RPMI8226 (cell line): ENCODE measurements at places on chromosomes 2 and 18.

DNA sequence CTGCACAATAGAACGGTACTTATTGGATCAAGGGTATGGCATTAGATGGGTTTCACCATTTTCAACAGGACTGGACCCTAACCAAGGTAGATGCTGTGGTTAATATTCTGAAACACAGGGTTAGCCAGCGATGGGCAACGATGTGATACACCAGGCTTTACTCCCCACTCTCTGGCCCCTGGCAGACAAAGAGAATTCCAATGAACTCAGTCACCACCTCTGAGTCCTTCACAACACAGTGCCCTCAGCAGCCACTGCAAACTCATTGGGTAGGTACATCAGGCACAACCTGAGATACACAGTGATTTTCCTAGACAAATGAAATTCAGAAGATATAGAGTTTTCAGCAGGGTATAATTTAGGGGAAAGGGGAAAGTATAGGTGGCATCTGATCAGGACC, 634.5 kb downstream of the ZEB2 start:
- DNase-seq, result no peak

GRCh38 chr18:22169011-22169888, at the start of gene GATA6:
TSS of gene GATA6 (plus strand) at chr18:22169589. CDS start at chr18:22171145, 1,556 bp downstream.
- peak; percentile 77 for DNase-seq

DNA sequence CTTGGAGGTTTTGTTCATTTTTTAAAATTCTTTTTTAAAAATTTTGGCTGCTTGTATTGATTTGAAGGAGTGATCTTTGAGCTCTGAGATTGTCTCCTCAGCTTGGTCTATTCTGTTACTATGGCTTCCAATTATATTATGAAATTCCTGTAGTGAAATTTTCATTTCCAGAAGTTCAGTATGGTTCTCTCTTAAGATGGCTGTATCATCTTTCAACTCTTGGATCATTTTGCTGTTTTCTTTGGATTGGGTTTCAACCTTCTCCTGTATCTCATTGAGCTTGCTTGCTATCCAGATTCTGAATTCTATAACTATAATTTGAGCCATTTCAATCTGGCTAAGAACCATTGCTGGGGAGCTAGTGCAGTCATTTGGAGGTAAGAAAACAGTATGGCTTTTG, 270.8 kb upstream of the NT5C1B start:
- no peak for DNase-seq

DNA sequence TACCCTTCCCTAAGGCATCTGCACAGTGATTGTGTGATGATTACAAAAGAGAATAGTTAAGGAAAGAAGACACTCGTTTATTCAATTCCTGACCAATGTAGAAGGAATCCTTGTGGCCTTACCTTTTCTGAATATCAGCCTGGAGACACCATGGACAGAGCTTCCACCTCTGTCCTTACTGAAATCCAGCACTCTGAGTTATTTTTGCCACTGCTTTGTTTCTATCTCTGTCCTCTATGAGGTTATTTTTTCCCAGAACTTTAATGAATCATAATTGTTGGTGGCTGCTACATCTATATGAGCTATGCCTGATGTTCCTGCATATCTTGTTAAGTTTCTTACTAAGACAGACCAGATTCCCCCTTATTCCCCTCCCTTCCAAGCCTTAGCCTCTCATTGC, 275.1 kb downstream of the SETBP1 start:
- no peak for DNase-seq

- no peak for DNase-seq
These were observed 58.1 kb upstream of the RALBP1 start for GRCh38 chr18:9417073-9417851.

- DNase-seq, result no peak
These were observed 943 bp downstream of the INPP5D start for GRCh38 chr2:233060980-233061590.

DNA sequence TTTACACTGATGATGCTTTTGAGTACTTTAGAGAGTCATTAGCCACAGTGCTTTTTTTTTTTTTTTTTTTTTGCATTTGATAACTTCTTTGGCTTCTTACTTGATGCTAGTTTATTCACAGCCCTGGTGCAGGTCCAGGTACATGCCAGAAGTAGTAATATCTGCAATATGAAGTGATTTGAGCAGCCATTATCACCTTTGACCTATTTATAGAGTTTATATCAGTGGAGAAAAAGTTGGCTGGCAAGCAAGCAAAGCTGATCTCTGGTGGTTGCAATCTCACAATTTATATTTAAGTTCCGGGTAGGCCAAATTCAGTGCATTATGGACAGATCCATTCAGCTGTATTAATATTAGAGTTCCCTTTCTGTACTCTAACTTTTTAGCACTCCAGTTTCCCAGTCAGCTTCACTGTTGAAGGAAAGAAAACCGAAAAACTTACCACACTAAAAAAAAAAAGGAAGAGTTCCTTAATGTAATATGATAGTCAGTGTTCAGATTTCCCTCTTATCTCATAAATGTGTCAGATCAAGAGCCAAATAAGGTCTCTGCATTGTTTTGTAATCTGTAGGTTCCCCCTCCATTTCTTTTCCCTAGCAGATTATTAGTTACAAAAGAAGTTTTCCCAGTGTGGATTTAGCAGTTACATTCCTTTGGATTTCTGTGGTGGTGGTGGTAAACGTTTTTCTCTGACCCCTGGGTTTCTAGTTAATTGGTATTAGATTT, 78.6 kb downstream of the HAUS1 start:
- DNase-seq, result no peak

DNA sequence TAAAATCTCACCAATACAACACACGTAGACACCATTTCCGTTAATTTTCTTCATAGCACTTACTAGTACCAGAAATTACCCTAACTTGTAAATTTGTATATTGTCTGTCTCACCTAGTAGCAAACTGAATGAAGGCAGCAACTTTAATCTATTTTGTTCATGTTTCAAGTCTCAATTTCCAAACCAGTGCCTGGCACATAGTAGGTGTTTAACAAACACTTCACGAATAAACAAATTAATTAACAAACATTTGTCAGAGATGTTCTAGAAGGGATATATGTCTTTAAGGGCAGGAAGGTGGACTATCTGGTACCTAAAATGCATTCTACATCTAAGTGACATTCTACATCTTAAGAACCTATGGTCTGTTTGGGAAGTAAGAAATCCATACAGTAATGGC, 963 bp downstream of the THADA start:
- DNase-seq, result no peak

GRCh38 chr2:184628051-184628450, 29.7 kb downstream of the ZNF804A start:
- no peak for DNase-seq

- DNase-seq, result no peak
These were observed 47.6 kb upstream of the MSTN start for GRCh38 chr2:190110131-190110530.

DNA sequence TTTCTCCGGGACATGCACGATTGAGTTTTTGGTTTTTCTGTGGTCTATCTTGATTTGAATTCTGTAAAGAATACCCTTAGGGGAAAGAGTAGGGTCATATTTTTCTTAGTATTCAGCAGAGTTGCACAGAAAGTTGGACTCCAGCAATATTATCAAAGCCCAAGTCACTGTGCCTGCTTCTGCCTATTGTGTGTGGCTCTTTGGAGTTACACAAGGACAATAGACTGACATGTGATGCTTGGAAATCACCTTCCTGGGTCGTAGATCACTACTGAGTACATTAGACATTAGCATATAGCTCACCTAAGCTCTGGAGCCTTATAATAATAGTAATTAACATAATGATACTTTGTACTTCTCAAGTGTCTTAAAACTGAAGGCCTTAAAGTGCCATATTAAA, 238.8 kb upstream of the FOSL2 start:
- no peak for DNase-seq

GRCh38 chr18:79912409-79912991, 39.0 kb downstream of the SLC66A2 start:
- no peak for DNase-seq

GRCh38 chr18:58998401-58999203, 133.9 kb downstream of the ZNF532 start:
- DNase-seq, result no peak

DNA sequence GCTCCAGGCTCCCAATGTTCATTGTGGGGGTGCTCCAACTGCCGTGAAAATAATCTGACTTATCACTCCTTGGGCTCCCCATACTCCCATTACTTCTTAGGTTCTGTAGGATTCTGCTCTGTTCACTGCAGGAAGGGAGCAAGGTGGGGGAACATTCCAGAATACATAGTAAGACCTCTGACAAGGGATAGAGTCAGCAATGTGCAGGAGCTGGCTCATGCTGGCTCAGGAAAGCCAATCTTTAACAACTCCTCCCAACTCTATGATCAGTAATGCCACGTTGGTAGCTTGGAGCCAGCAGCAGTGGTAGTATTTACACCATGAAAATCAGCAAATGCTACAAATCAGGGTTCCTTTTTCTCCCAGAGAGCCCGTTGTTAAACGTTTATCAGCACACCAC, 44.4 kb downstream of the FECH start:
- no peak for DNase-seq

GRCh38 chr2:151508519-151508918, 98.8 kb downstream of the RIF1 start:
- DNase-seq, result no peak

- DNase-seq, result no peak
These were observed 237.6 kb downstream of the ALPK2 start for GRCh38 chr18:58391231-58391825.
